Muscle of arm (tissue), 14 donors: ENCODE measurements at places on chromosomes 5 and 9. TPM values are rescaled to one million over a fixed set of nuclear protein-coding genes. Genes with fewer than 3 reads are reported as not detected.

DNA sequence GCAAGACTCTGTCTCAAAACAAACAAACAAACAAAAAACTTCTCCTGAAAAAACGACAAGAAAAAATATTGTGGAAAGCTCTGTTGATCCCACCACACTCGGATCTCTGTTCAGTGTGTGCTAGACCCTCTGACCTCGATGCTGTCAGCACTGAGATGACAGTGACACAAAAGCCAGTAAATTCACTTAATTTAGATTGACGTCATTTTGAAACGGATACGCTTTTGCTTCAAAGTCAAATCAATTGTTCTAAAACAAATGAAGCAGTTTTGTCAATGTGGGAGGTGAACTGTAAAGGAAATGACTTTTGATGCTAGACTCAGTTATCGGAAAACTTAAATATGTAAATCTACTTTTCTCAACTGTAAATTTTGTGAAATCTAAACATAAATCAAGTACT is 26.6 kb downstream of the CCT5 start:
- DNase-seq, result no peak

DNA sequence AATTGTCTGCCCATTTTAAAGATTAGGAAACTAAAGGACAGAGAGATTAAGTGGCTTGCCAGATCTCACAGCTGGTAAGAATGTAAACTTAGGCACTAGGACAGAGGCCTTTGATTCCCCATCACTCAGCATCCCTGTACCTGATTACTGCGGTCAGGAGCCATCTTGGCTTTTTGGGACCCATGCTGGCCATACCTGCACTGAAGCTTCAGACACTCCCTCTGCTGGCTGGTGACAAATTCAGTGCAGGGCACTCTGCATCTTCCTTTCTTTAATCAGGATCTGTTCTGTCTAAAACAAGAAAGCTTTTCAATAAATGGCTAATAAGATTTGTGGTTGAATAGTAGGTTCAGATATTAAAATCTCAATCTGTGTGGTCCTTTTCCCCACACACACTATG is 215.5 kb upstream of the RORB start:
- no peak for DNase-seq

SUSD3 gene
- not detected for polyA plus RNA-seq

FBN2 gene
- polyA plus RNA-seq, result 130 TPM

- no peak for DNase-seq
These were observed 233.7 kb upstream of the TARS1 start for GRCh38 chr5:33206962-33207506.

- no peak for DNase-seq
These were observed 17.6 kb downstream of the FIBCD1 start for GRCh38 chr9:130921300-130921988.

TICAM2 gene
- polyA plus RNA-seq, result 7.7 TPM

GRCh38 chr9:133761641-133762248 is 23.6 kb upstream of the SARDH start:
- DNase-seq, result no peak

DNA sequence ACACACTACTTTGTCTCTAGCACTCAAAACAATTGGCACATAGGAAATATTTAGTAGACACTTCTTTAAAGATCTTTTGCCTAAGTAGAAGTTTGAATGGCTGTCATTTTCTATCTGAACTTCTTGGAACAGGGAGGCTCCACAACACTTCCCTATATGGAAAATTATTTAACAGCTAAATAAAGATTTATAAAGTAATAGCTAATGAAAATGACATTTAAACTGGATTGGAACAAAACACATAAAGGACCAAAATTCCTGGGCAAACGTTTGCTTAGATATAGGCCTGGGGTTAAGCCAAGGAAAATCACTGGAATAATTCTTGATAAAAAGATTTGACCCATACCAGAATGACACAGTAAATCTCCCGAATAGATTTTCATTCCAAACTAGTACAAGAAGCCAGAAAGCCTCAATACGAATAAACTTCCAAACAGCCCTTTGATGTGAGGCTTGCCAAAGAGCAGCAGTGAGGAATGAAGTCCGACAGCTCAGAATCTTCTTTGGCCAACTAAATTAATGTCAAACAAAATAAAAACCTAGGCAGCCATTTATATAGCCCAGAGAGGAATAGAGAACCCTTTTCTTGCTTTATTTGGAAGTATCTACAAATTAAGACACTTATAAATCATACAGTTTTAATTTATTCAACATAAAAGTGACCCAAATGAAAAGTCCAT is 20.3 kb upstream of the RNF180 start:
- peak; percentile 19 for DNase-seq

DNA sequence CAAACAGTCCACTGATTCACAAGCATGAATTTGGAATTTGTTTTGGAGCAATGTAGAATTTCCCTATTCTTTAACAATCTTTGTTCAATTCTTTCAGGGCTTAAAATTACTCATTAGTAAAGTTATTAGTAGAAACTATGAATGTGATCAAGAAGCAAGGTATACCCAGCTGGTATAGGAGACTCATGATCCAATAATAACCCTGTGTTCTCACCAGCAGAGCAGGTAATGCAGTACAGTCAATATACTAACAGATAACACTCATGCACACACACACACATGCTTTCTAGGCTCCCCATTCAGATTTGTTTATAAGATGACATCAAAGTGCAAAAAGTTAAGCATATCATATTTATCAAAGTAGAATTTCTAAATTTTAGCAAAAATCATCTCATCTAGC is 445.2 kb downstream of the ELAVL2 start:
- DNase-seq, result no peak

GRCh38 chr5:128262911-128263310 is 179.3 kb downstream of the SLC12A2 start:
- DNase-seq, result no peak

- DNase-seq, result no peak
These were observed 1279.9 kb upstream of the DMAC1 start for GRCh38 chr9:9079473-9079872.

- no peak for DNase-seq
These were observed 6.4 kb downstream of the SLC22A5 start for GRCh38 chr5:132375957-132376356.

- DNase-seq, result peak; percentile 7
These were observed 132.1 kb downstream of the AP3B1 start for GRCh38 chr5:78162253-78162862.

GRCh38 chr5:178572617-178573016 is 17.6 kb downstream of the COL23A1 start:
- DNase-seq, result no peak
